GF-D8 (cell line): ENCODE measurements at places on chromosomes 11 and 22.

DNA sequence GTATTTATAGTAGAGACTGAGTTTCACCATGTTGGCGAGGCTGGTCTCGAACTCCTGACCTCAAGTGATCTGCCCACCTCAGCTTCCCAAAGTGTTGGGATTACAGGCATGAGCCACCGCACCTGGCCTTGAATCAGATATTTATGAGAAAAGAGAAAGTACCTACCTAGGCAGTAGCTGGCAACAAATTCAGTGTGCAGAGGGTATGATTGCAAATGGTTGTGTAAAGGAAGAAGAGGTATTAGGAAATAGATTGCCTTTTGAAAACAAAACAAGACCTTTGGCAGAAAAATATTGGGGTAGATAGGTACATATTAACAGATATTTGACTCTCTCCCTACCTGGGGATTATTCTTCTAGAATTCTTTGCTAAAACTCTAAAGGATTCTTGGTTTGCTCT, 38.5 kb upstream of the LIN7C start:
- DNase-seq = no peak

DNA sequence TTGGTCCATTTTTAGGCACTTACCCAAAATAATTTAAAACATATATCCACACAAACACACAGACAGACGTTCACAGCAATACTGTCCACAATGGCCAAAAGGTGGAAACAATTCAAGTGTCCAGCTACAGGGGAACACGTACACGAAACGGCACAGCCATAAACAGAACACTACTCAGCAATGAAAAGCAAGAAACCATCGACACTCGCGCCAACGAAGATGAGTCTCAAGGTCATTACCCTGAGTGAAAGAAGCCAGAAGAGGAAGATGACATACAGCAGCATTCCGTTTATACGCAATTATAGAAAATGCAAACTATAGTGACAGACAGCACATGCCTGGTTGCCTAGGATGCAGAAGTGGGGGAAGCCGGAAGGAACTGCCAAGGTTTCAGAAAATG, 13.4 kb upstream of the COMT start:
- no peak for DNase-seq

DNA sequence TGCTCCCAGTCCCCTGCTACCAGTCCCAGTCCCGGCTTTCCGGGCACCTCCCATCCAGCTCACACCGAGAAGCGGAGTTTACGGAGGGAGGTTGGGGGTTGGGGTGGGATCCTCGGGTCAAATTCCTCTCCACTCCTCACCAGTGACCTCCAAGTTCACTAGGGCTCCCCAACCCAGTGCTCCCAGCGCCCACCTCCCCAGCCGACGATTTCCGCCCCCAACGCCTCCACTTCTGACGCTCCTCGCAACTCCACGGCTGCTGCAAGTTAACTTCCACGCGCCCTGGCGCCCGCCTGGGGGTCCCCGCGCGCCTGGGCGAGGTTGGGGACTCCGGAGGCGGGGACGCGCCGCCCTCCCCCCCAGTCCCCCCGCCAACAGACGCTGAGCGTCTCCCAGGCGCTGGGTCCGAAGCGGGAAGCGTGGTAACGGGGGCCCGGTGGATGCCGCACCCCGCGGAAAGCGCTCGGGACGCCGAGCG, 526 bp downstream of the TPST2 start:
- DNase-seq = no peak

GRCh38 chr11:129440028-129440713, 64.5 kb downstream of the BARX2 start:
- no peak for DNase-seq

DNA sequence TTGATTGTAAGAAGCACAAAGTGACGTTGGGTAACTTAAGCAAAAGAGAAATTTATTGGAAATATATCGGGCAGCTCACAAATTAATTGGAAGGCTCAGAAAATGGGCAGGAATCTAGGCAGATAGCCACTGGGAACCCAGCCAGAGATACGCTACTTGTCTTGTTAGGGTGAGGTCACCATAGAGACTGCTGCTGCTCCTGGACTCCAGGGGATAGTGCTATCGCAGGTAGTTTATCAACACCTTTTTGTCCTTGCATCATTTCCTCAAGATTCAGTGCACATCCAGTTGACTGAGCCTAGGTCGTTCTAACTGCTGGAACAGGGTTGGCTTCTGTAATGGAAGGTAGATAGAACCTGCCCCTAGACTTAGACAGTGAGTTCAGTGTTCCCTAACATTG, 19.6 kb downstream of the AMOTL1 start:
- no peak for DNase-seq

GRCh38 chr11:85165819-85166218, 461.3 kb downstream of the DLG2 start:
- no peak for DNase-seq
